ENCODE measurements at places on chromosomes 2 and 18.

- DNase-seq: no peak
These were observed 1232.3 kb upstream of the SLC39A10 start for GRCh38 chr2:194424683-194425209.

DNA sequence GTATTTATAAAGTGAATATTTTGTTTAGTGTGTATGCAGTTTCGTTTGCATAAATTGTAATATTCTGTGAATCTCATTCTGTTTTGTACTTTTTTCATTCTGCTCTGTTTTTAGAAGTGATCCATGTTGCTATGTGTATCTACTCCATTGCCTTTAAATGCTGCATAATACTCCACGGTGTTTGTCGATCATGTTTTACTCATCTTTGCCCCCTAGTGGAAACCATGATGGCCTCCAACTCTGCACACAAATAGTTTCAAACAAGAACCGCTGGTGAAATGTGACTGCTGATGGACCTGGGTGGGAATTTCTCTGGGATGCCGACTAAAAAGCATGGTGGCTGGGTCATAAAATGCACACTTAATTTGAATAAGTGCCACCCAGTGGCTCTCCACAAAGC lies 32.0 kb upstream of the SKOR2 start:
- DNase-seq: no peak

- DNase-seq: no peak
These were observed 68.8 kb downstream of the TMEM131 start for GRCh38 chr2:97926946-97927345.

DNA sequence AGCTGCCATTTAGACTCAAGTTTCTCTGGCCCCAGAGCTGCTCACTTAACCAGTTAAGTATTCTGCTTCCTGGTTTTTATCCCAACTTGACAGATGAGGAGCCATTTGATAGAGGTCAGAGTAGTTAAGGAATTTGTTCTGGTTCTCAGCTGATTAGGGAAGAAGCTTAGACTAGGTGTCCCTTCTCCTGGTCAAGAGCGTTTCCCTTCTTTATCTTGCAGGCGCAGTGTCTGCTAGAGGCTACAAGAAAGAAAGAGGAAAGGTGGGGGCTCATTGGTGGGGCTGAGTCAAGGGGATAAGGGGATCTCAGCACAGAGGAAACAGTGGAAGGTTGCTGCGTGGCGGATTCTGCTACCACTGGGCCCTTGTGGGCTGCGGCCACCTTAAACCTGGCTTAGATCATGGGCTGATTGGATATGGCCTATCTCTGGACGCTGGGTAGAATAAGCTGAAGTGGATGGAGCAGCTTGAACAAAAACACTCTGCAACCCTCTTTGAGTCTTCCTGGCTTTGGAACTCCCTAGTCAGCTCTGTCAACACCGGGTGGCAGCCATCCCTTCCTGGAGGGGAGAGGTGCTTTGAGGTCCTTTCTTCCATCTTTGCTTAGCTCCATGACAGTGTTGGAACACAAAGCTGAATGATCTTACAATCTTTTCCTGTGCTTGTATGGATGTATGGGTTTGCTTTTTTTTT lies 70.8 kb downstream of the QPCT start:
- DNase-seq: no peak

GRCh38 chr2:179661986-179662385 lies 199.4 kb downstream of the ZNF385B start:
- DNase-seq: no peak
